Muscle of leg (tissue), 16 donors: ENCODE measurements at places on chromosomes 2 and 18. TPM values are rescaled to one million over a fixed set of nuclear protein-coding genes. Genes with fewer than 3 reads are reported as not detected.

Gene HOXD8
- 13.9 TPM for total RNA-seq

Gene AOX1
- total RNA-seq = 1.9 TPM

Gene CPO
- total RNA-seq = 0.13 TPM

Gene RTTN
- 16.0 TPM for total RNA-seq

Gene RMDN2
- total RNA-seq = 5.1 TPM
